ENCODE measurements at places on chromosomes 16 and 17.

DNA sequence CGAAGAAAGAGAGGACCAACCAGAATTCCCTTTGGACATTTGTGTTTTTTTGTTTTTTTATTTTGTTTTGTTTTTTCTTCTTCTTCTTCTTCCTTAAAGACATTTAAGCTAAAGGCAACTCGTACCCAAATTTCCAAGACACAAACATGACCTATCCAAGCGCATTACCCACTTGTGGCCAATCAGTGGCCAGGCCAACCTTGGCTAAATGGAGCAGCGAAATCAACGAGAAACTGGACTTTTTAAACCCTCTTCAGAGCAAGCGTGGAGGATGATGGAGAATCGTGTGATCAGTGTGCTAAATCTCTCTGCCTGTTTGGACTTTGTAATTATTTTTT lies 3.6 kb downstream of the SOX9 start:
- DNase-seq: no peak

DNA sequence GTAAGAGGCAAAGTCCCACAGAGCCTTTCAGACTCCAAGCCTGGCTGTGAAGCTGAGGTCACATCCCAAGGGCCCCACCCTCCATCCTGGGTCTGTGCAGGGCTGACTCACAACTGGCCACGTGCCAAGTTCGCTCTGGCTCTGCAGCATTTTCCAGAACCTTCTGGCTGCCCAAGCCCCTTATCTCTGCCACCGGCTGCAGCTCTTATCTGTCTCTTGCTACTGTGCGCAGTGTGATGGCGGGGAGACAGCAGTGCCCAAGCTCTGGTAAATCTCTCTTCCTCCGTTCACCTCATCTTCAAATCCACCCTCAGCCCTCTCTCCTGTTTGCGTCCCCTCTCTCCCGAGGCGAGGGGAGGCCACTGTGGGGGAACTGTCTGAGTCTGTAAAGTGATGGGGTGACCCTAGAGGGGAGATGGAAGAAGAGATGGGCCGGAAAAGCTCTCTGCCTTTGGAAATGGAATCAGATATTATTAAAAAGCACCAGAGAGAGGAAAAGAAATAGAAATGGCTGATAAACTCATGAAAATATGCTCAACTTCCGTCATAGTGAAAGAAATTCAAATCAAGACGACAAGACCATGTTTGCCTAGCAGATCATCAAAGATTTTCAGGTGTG lies 162.7 kb upstream of the CDC42EP4 start:
- DNase-seq: peak; percentile 48

DNA sequence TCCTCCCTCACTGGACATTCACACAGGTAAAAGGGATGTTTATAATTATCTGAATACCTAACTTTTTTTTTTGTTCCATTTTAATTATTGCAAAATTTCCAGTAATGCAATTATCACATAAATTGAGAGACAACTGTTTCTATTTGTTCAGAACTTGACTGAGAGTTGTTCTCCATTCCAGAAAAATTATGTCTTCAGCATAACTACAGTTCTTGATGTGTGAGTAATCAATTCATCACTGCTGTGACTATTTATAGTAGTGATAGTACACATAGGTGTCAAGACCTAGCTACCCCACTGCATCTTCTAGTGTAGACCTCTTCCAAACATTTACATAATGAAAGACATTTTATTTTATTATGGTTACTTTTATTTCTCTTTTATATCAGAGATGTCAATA lies 5.8 kb upstream of the TNRC6A start:
- no peak for DNase-seq

- no peak for DNase-seq
Measured at GRCh38 chr17:63489291-63489690, 12.4 kb downstream of the ACE start.

DNA sequence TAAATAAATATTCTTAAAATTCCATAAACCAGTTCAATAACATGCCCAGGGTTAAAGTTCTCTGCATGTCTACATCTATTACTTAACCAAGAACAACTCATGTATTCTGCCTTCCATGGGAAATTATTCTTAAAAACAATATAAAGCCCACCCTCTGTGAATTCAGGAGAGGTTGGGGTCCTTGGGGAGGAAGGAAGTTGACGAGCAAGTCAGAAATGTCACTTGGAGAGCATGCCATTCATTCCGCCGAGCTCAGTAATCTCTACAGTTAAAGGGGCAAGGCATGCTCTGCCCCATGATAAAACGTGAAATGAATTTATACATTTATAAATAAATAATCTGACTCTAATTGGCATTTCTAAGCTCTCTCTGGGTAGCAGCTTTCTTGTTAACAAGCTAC lies 405.1 kb downstream of the TOX3 start:
- no peak for DNase-seq
